SW 1271 (cell line): ENCODE measurements at places on chromosomes 16 and 17.

DNA sequence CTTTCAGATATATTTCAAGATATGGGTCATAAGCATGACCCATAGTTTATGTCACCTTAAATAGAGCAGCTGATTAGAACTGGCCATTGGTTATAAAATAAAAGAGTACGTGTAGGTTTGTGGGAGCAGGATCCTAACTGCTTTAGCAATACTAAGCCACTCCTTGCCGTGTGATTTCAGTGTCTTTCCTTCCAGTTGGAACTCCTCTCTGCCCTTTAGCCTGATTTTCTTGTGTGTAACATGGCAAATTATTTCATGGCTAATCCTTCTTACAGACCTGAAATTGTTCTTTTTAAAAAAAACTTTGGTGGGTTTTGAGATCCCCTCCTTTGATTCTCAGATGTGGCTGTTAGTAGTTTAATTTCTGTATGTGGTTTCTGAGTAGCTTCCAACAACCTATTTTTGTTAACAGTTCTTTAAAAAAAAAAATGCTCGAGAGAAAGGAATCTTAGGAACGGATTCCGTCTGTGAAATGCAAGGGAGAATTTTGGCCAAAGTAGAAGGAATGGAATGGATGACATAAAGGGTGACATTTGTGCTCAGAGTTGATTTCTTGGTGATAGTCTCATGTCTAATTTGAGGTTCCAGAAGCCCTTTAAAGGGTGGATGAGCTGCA, 39.9 kb downstream of the DHRS7B start:
- DNase-seq, result no peak

GRCh38 chr17:33696102-33696501, 403.0 kb upstream of the ASIC2 start:
- DNase-seq, result no peak

DNA sequence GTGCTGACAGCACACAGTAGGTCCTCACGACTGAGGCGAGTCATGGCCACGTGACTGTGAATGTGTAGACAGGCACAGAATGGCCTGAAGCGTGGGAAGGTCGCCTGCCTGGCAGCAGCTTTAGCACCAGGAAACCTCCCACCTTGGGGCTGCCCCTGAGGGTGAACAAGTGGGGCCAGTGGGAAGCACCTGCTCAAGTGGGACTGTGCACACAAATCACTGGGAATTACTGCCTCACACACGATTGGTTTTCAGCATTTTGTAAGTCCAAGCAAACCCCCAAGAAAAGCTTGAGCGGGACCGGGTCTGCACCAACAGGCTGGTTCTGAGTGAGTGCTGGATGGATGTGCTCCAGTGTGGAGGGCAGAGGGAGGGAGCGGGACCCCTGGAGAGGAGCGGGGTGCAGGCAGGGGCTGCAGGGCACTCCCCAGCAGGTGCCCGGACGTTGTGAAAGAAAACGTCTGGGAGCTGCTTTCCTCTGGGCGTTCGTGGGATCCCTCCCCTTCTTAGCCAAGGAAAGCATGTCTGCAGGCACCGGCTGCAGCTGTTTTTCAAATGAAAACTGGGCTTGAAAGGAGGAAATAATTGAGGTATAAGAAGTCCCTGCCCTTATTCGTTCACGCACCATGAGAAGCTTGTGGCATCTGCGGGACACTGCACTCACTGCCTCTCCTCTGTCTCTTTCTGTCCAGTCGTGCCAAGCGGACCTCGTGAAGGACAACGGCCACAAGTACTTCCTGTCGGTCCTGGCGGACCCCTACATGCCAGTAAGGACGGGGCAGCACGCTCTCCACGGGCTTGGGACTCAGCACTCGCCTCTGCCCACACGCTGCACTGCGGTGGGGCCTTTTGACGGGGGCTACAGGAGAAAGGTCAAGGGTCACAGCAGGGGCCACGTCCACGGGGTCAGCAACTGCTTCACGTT, 111.7 kb upstream of the CHMP6 start:
- no peak for DNase-seq

GRCh38 chr17:17054636-17055035, 12.4 kb downstream of the MPRIP start:
- DNase-seq, result no peak

DNA sequence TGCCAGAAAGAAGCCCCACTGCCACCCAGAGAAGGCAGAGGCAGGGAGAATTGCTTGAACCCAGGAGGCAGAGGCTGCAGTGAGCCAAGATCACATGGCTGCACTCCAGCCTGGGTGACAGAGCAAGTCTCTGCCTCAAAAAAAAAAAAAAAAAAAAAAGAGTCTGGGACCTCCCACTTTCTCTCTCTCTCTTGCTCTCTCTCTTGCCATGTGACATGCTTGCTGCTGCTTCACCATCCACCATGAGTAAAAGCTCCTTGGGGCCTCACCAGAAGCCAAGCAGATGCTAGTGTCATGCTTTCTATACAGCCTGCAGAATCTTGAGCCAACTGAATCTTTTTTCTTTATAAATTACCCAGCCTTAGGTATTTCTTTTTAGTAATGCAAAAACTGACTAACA, 21.5 kb upstream of the SRSF1 start:
- DNase-seq, result no peak

- DNase-seq, result no peak
These were observed 3.0 kb upstream of the TBX2 start for GRCh38 chr17:61396586-61397085.

DNA sequence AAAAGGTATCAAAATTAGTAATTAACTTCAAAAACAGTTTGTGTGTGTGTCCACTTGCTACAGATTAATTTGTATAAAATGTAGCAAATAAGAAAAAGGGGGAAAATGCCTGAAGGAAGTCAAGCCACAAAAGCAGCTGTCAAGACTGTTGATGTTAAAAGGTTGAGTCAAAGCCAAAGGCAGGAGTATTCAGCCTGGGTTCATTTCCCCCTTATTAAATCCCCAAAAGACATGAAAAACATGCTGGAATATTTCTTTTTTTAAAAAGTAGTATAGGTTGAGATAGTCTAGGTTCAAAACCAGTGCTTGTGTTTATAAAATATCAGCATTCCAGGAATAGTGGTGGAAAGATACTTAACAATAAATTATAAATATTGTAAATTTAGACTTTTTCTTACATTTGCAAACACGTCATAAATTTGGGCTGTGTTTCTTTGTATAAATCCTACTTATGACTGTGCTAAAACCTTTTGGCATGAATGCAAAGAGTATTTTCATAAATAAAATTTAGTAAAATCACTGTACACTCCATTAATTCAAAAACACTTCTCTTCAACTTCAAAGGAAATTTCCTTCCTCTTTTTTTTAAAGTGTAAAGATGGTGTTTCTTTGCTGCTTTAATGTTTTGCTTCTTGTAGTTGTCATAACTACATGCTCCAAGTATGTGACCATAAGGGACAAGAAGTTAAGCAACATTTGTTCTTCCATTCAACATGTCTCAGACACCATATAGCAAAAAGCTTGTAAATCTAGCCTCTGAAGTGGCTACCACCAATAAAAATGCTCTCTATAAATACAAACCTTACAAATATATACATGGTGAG, 72.0 kb downstream of the SKAP1 start:
- no peak for DNase-seq

DNA sequence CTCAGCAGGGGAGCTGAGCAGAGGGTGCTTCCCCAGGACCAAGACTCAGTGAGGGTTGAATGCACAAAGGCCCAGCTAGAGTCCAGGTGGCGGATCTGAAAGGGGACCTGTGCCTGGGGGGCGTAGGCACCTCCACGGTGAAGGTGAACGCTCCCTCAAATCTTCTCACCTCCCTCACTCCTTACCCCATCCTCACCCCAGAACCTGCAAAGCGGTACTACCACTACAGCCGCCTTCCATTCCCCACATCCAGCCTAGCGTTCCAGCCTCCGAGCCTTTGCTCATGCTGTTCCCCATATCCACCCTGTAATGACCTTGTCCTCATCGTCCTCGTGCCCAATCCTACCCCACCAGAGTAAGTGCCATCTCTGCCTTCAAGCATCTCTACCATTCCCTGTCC, 30.6 kb downstream of the TRPV3 start:
- DNase-seq, result no peak

GRCh38 chr17:76670718-76671122, 27.2 kb upstream of the ST6GALNAC1 start:
- DNase-seq, result no peak

- no peak for DNase-seq
These were observed 40.9 kb downstream of the SMARCE1 start for GRCh38 chr17:40606548-40607353.

GRCh38 chr17:67021196-67021595, 23.2 kb upstream of the CACNG1 start:
- DNase-seq, result no peak

- DNase-seq, result no peak
These were observed 4.9 kb downstream of the CACNA1H start for GRCh38 chr16:1157639-1158455.

GRCh38 chr16:23949630-23950290, 114.0 kb downstream of the PRKCB start:
- no peak for DNase-seq

- DNase-seq, result no peak
These were observed 1.5 kb downstream of the PSMD7 start for GRCh38 chr16:74298104-74298503.

GRCh38 chr17:81514489-81514738, 1.8 kb upstream of the ACTG1 start:
- no peak for DNase-seq

- no peak for DNase-seq
These were observed 25.0 kb downstream of the PLXDC1 start for GRCh38 chr17:39126436-39126835.

DNA sequence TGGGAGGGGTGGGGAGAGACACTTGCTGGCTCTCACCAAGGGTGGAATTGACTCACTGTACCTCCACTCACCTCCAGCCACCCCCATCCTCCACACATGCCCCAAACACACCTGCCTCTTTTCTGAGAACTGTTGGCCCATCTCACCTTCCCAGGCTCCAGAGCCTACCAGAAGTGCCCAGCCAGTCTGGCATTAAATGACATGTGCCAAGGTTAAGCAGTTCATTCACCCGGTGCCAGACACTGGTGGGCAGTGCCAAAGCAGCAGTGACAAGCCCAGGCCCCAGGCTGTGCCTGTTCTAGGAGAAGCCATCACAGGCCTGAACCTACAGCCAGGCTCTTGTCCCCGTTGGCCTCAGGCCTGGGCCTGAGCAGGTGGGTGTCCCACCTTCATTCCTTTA, 11.2 kb downstream of the MVP start:
- no peak for DNase-seq

- no peak for DNase-seq
These were observed 19.6 kb upstream of the CEP20 start for GRCh38 chr16:15907863-15908478.

GRCh38 chr17:30894236-30894635, 11.8 kb downstream of the TEFM start:
- DNase-seq, result no peak

DNA sequence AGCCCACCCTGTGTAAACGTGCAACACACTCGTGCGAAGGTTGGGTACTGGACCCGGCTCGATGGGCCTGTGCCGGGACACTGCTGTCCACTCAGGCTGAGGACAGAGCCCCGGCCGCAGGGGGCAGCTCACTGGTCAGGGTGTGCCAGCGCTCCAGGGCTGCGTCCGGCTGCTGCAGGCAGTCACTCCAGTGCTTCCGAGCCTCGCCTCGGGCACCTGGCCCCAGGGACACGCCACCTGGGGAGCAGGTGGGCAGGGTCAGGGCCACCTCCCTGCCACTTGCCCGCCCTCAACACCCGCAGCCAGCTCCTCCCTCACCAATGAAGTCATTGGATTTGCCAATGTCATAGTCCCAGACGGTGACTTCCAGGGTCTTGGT, 4.7 kb downstream of the DOC2A start:
- no peak for DNase-seq

DNA sequence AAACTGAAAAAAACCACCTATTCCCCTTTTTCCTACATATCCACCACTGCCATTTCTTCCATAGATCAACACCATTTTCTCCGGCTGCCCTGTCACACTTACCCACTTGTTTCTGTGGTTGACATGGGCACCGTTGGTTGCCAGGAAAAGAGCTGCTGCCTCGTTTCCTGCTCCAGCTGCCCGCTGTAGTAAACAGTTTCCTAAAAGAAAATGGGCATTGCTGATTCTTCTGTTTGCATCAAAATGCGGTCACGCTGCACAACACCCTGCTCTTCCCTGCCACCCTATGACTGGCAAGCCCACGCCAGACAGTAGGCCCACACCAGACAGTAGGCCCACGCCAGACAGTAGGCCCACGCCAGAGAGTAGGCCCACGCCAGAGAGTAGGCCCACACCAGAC, 46.3 kb downstream of the CYB5D2 start:
- no peak for DNase-seq

DNA sequence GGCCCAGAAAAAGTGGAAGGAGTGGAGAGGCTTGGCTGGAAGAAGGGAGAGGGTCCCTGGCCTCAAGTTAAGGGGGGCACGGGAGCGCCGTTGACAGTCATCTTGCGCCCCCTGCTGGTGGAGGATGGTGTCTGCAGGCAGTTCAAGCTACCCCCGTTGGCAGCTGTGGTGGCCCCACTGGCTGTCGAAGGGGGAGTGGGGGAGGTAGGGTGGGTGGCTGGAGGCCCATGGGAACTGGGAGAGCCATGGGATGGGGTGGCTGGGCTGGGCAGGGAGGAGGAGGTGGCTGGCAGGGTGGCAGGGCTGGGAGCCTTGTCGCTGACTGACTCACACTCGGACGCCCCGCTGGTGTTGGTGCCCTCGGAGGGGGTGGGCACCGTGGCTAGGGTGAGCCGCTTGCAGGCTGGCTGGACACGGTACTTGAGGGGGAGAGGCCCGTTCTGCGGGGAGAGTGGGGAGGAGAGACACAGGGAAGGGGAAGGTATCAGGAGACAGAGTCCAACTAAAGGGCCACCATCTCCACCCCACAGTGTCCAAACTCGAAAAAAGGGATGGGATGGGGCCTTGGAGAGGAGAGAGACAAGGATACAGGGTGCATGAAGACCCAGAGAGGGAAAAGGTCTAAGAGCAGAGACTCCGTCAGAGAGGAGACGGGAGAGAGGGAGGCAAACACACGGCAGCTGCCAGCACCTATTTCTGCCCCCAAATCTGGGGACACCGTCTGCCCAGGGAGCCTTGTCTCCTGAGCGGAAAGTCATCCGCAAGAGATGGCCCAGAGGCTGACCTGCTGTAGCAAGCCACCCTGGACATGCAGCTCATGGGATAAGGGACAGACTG, 5.2 kb downstream of the CISD3 start:
- DNase-seq, result no peak

GRCh38 chr17:75778861-75779249, 5.8 kb upstream of the UNK start:
- no peak for DNase-seq

GRCh38 chr17:4407216-4407615, 26.5 kb upstream of the SPNS3 start:
- DNase-seq, result no peak

DNA sequence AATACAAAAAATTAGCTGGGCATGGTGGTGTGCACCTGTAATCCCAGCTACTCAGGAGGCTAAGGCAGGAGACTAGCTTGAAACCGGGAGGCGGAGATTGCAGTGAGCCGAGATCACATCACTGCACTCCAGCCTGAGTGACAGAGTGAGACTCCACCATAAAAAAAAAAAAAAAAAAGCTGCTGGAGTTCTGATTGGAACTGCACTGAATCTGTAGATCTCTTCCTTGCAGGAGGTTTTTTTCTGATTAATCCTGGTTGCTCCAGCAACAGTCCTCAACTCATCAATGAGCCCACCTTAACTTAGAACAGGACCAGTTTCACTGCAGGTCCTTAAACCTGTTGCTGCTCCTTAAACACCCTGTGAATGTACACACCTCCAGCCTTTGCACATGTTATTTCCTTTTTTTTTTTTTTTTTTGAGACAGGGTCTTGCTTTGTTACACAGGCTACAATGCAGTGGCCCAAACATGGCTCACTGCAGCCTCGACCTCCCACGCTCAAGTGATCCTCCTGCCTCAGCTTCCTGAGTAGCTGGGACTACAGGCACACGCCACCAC, 1.6 kb upstream of the ODAD4 start:
- no peak for DNase-seq
